ENCODE measurements at places on chromosomes 16 and 17. TPM values are rescaled to one million over a fixed set of nuclear protein-coding genes. Genes with fewer than 3 reads are reported as not detected.

DNA sequence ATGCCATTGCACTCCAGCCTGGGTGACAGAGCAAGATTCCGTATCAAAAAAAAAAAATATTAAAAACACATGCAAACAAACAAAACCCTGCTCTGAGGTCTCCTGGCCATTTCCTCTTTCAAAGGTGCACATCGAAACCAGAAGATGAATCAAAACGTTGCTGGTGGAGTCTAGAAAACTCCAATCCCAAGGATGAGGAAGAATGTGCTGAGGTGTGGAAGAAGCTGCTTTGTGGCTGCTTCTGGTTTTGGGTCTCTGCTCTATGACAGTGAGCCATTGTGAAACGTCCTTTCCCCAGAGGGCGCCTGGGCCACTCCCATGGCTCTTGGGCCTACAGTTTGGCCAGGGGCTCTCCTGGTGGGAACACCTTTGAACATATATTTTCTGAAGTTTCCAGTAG is 112.6 kb downstream of the IRF8 start:
- no peak for DNase-seq
- no peaks in the 10 kb centered on the region for H3K27me3 ChIP-seq
- no peak overlapping the region for H3K4me3 ChIP-seq
- no peaks in the 10 kb centered on the region for H3K36me3 ChIP-seq
- H3K27ac ChIP-seq: no peak overlapping the region

- DNase-seq: no peak
- H3K4me3 ChIP-seq: no peak overlapping the region
- H3K4me1 ChIP-seq: no peaks in the 10 kb centered on the region
- H3K36me3 ChIP-seq: peaks cover 45% of the 10 kb centered on the region
- H3K27ac ChIP-seq: no peak overlapping the region
- no peaks in the 10 kb centered on the region for H3K27me3 ChIP-seq
These were observed 21.8 kb downstream of the MYH3 start for GRCh38 chr17:10635290-10635689.

DNA sequence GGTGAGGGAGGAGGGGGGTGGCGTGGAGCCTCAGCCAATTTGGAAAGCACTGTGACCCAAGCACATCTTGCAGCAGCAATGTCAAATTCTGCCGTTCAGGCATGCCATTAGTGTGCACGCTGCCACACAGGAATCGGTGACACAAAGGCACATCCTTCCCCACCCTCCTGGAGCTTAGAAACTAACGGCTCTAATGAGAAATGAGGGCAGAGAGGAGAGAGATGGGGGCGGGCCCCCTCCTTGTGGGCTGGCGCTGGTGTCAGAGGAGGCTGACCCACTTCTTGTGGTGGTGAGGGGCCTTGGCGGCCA is 94.8 kb downstream of the RTN4RL1 start:
- no peak overlapping the region for H3K27ac ChIP-seq
- H3K27me3 ChIP-seq: no peaks in the 10 kb centered on the region
- no peak overlapping the region for H3K4me3 ChIP-seq
- no peaks in the 10 kb centered on the region for H3K4me1 ChIP-seq

DNA sequence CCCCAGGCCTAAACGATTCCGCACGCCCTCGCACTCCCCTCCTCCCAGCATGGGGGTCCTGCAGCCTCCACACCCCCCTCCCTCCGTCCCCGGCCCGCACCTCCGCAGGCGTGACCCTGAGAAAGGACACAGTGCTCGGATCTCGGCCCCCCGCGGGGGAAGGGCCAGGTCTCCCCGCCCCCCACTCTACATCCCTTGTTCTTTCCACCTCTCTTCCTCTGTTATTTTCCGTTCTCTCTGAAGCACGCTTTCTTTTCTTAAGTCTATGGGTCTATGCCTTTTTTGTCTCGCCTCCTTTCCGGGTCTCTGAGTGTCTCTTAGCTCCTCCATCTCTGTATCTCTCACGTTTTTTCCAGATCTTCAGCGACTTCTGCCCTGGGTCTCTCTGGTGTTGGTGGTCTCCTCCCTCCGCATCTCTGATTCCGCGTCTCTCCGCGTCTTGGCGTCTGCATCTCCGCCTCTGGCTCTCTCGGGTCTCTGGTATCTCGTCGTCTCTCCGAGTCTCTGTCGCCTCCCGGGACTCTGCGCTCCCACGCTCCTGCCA is 2.1 kb upstream of the HES7 start:
- no peaks in the 10 kb centered on the region for H3K27me3 ChIP-seq
- no peak for DNase-seq
- H3K27ac ChIP-seq: peak overlapping the region; percentile 24
- peak overlapping the region; percentile 65 for H3K4me3 ChIP-seq
- no peaks in the 10 kb centered on the region for H3K36me3 ChIP-seq
- peaks cover 23% of the 10 kb centered on the region for H3K4me1 ChIP-seq

The COL1A1 gene
- 547 TPM for total RNA-seq

The ZACN gene
- not detected for total RNA-seq

The SDR42E1 gene
- total RNA-seq: 0.11 TPM

The CLEC3A gene
- not detected for total RNA-seq

The HS3ST6 gene
- not detected for total RNA-seq

The TBC1D3I gene
- not detected for total RNA-seq

The KRTAP9-8 gene
- not detected for total RNA-seq
